Fibroblast of gingiva (primary cell): ENCODE measurements at places on chromosomes 7 and 10.

GRCh38 chr10:113128450-113129070 lies 178.5 kb downstream of the TCF7L2 start:
- DNase-seq, result no peak

DNA sequence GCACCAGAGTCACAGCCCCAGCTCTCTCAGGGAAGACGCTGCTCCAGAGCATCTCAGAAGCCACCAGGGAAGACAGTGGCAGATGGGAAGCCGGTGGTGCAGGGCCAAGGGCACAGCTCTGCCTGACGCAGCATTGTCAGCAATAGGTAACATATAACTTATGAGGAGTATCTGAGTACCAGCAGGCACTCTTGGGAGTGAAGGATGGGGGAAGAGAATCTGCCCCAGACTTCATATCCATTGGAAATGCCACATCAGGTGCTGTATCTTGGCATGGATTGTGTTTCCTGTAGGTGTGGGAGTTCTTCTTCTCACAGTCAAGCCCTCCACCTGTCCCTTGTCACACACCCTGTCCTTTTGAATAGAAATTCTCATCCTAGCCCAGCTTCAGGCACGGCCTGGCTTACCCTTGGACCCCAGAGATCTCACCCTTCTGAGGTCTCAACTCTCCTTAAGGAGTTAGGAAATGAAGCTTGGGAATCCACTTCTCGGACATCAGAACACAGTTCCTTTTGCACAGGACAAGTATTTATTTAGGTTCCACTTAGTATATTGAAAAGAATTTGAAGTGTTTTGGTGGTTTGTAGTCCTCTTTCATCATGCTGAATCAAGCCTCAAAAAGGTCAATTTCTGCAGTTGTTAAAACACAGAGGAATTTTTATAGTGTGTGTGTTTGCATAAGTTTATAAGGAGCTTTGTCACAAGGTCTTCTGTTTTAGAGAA lies 9.9 kb downstream of the EPDR1 start:
- DNase-seq, result peak; percentile 41

GRCh38 chr10:75403144-75403938 lies 1.8 kb upstream of the ZNF503 start:
- peak; percentile 8 for DNase-seq

GRCh38 chr7:28277364-28277763 lies 96.8 kb upstream of the JAZF1 start:
- no peak for DNase-seq

GRCh38 chr10:95837356-95837776 lies 70.4 kb upstream of the CC2D2B start:
- no peak for DNase-seq
